Non-pigmented ciliary epithelial cell (primary cell): ENCODE measurements at places on chromosomes 11 and 22.

- DNase-seq, result no peak
Observed at GRCh38 chr11:64566915-64567891, 23.8 kb upstream of the SLC22A12 start.

DNA sequence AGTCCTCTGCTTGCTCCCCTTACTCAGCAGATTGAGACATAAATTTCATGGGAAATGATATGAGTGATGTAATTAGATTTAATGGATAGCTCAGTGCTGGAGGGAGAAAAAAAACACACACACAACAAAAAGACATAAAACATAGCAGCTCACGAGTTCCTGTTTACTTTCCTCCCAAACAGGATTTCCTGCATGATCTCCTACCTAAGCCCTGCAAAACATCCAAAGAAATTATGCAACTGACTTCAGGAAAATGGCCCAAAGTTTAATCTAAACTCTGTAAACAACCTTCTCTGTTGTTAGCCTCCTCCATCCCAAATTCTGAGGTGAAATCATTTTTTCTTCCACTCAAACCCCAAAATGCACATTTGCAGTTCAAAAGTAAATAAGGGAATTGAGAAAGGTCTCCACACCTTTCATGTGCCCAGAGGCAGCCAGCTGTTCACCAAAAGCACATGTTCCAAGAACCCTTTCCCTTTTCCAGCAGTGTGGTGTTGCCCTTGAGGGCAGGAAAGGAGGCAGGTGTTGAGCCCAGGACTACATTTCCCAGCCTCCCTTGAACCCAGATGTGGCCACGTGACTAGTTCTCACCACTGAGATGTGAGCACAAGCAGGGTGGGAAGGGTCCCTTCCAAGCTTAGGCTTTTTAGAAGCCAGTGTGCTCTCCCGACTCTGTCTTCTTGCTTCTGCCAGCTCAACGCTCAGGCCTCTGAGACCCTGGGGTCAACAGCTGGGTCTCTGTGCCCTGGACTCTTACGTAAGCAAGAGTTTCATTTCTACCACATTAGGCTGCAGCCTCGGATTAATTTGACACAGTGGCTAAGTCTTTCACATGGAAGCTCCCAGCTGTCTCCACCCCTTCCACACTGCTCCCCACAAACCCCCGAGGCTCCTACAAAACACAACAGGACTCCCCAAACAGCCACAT lies 301.2 kb downstream of the CTTN start:
- no peak for DNase-seq

DNA sequence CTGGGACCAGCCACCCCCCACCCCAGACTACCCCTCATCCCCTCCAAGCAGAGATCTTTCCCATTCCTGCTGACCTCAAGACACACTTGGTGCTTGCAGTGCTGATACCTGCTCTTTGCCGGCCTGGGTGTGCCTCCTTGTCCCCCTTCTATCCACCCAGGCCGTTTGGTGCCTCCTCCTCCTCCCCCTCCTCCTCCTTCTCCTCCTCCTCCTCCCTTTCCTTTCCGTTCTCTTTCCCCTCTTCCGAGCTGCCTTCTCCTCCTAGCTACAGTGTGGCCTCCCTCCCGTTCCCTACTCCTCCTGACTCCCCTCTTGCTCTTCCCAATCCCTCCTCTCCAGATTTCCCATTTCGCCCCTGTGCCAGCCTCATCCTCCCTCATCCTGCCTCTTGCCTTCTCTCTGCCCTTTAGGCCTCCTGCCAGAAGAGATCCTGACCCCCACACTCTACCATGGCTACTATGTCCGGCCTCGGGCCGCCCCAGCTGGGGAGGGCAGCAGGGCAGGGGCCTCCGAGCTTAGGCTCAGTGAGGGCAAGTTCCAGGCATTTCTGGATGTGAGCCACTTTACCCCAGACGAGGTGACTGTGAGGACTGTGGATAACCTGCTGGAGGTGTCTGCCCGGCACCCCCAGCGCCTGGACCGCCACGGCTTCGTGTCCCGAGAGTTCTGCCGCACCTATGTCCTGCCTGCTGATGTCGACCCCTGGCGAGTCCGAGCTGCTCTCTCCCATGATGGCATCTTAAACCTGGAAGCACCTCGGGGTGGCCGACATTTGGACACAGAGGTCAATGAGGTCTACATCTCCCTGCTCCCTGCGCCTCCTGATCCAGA lies 712 bp downstream of the HSPB2 start:
- DNase-seq, result no peak

- DNase-seq, result no peak
Observed at GRCh38 chr11:129320494-129320893, 55.2 kb upstream of the BARX2 start.

GRCh38 chr22:30351226-30351625 lies 5.5 kb downstream of the SF3A1 start:
- DNase-seq, result no peak

DNA sequence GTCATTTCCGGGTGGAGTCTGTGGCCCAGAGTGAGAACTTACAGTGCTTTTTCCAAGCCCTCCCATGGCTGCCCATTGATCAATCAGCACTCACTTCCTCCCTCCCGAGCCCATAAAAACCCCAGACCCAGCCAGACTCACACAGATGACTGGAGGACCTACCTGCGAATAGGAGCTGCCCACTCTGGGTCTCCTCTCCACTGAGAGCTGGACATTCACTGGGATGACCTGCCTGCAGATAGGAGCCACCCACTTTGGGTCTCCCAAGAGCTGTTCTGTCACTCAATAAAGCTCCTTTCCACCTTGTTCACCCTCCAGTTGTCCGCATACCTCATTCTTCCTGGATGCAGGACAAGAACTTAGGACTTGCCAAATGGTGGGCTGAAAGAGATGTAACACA lies 56.0 kb upstream of the B3GNT6 start:
- no peak for DNase-seq

GRCh38 chr11:42179216-42179615 lies 719.8 kb upstream of the LRRC4C start:
- no peak for DNase-seq

DNA sequence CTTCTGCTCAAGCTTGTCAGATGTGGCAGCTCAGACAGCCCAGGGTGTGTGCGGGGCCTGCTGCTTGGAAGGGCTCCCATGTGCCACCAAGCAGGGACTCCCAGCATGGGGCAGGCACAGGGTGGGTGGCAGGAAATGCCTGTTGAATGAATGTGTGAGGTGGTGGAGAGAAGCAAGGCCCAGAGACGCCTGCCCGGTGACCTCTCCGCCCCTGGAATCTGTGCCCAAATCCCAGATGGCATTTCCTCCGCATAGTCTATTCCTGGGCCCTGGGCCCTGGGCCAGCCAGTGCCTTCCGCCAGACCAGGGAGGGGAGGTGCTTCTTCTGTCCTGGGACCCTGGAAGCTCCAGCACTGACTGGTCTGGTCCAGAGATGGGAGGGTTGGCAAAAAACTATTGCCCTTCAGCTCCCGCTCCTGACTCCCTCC lies 3.7 kb downstream of the CST6 start:
- DNase-seq, result no peak

DNA sequence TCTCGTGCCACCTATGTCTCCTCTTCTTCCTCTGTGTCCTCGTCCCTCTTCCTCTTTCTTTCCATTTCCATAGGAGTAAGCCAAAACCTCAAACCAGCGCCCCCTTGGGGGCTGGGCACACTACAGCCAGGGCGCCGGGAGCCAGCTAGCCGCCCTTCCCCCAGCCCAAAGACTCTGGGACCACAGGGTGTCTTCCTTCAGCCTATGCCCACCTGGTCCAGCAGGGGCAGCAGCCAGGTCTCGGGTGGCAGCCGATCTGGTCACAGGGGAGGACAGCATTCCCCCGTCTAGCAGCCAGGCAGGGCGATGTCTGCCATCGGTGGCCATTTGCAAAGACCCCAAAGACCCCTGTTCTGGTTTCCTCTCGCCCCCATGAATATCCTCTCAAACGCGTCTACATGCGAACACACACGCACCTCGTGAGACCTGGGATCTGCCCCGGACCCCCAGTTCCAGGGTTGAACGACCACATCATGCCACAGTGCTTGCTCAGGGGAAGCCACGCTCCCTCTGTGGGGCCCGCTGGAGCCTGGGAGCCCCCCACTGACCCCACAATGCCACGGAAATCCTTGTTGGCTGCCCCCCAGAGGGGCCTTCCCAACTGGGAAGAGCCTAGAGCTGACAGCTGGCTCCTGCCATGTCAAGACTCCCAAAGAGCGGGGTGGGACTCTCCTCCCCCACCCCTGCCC lies 546.0 kb upstream of the CCDC179 start:
- DNase-seq, result no peak

DNA sequence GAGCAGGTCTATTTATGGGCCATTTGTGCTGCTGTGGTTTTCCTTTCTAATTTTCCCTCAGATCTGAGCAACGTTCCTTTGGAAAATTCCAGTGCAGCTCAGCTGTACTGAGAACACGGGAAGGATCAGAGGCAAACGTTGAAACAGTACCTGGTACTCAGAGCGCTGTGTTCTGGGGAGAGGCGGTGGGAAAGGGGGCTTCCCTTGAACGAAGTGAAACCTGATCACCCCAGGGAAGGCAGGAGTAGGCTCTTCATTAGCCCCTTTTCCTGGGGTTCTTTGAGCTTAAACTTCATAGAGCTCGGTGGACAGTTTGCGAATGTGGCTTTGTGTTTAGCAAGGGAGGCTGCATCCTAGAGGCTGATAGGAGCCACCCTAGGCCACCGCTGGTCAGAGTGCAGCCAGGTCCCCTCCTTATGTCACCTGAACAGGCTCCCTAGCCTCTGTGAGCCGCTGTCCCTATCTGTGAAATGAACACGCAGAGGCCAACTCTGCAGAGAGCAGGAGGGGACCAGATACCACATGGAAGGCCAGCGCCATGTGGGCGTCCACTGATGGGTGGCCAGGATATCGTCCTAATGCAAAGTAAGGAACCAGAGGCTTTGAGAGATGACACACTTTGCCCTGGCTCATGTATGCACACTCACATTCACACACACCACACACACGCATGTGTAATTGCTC lies 1464.8 kb downstream of the BRD1 start:
- no peak for DNase-seq

DNA sequence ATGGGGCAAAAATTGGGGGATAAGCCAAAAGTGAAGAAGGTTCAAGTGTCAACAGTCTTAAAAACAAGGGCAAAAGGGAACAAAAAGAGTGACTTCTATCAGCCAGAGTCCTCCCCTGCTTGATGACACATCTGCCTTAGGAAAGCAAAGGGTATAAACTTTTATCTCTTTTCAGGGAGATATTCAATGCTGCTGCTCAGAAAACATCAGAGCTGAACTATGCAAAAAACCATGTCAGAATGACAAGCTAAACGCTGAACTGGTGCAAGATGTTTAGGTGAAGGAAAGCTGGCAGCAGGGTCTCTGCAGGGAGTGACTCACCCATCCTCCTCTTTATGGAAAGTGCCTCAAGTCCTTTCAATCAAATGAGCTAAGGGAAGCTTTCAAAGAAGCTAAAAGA lies 24.7 kb downstream of the ALG9 start:
- DNase-seq, result peak; percentile 44

DNA sequence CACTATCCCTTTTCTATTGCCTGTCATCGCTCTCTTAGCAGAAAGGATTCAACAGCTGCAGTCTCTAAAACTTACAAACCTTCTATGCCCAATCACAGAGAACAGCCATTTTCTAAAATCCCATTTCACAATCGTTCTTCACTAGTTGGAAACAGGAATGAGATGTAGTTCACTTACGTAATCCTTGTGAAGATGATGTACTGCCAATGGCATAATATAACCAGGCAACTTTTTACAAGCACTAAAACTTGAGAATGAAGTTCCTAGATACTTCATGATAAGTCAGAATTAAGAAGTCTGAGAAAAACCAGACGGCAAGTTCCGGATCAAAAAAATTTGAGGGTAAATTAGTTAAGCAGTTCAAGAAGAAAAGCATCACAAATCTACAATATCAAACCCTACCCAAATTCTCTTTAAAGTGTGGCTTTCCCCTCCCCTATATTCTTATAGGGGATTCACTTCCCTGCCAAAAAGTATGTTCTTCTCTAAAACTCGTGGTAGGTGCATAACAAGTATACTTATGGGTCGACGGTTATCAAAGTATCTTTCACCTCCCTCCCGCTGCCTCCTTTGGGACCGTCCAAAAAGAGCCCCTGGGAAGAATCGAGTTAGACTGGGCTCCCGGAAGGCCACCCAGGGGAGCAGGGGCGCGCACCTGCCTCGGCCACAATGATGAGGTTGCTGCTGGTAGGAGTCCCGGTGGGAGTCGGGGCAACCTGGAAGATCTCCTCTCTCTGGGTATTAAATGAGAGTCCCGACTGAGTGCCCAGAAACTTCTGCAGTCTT lies 666 bp downstream of the MSANTD4 start:
- no peak for DNase-seq

GRCh38 chr22:33923660-33924246 lies 3.5 kb upstream of the LARGE1 start:
- no peak for DNase-seq
